Suppressor macrophage treated with lipopolysaccharide for 4 hours (primary cell): ENCODE measurements at places on chromosomes 12 and 14.

DNA sequence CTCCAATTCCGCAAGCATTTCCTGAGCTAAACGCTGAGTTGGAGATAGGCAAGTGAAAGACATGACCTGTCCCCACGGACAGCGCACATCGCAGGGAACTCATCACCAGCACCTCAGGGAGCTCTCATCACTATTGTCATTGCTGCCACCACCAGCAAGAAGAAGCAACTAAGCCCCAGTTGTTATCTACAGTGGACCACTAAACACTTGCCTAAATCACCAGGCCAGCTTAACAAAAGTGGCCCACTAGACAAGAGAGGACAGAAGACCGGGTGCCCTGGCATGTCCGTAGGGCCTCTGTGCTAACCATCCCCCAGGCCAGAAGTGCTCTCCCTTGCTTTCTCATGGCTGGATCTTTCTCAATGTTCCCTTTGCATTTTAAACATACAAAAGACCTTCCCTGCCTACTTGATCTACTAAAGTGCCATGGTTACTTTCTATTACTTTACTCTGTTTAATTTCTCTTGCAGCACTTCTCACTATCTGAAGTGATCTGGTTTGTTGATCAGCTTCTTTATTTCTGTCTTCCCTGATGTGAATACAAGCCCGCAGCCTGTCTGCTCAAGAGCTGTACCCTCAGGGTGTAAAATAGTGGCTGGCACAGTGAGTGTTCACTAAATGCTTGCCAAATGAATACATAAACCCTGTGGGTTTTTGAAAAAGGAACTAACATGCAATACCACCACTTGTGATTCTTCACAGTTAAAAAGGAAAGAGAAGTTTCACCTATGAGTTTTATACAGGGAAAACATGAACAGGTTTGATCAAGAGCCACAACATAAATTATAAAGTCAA is 60.9 kb upstream of the RFLNA start:
- DNase-seq = peak; percentile 27

GRCh38 chr12:55698965-55699364 is 8.7 kb downstream of the ITGA7 start:
- no peak for DNase-seq

GRCh38 chr12:46217541-46218321 is 51.1 kb downstream of the SLC38A1 start:
- peak; percentile 85 for DNase-seq

- DNase-seq = no peak
These were observed 256.9 kb downstream of the SYT1 start for GRCh38 chr12:79121486-79121885.

DNA sequence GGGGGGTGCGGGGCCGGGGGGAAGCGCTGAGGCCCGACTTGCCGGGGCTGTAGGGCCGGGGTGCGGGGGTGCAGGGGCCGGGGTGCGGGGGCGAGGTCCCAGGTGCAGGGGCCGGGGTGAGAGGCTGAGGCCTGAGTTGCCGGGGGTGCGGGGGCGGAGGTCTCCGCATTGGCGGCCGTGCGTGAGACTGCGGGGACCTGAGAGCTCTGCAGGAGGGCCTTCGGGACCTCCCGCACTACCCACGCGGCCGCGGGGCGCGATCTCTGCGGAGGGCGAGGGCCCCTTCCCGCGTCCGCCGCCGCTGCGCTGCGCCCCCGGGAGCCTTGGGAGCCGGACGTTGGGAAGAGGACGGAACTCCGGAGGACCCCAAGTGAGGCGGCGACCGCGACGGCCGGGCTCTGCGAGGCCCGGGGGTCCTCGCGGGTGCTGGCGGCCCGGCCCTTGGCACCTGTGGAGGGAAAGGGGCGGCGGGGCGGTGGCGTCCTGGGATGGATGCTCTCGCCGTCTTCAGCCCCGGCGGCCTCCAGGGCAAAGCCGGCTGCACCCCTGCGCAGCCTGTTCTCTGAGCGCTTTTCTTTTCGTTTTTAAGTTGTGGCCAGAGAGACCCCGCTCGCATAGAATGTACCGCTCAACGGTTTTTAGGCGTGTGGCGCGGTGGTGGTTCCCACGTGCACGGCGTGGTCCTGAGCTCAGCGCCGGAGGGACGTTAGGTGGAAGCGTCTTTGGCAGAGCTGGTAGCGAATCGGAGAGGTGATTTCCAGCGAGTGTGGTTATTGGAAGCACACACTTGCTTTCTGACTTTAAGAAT is 1.3 kb downstream of the PIWIL1 start:
- no peak for DNase-seq

DNA sequence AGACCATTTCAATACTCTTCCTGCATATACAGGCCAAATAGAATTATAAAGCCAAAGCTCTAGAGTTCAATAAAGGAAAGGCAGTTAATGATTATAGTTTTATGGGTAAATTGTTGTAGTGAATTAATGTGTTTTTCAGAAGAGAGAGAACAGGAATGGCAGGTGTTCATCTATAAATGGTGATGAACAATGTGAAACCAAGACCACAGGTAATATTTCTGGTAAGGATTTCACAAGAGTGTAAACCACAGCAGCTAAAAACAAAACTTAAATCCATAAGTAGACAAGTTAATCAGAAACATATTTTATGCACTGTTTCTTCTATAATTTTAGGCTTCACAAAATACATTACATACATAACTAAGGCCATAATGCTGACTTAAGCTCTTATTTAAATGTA is 204.4 kb downstream of the SYT1 start:
- DNase-seq = no peak

- no peak for DNase-seq
These were observed 77.5 kb downstream of the TTC8 start for GRCh38 chr14:88901991-88902390.

DNA sequence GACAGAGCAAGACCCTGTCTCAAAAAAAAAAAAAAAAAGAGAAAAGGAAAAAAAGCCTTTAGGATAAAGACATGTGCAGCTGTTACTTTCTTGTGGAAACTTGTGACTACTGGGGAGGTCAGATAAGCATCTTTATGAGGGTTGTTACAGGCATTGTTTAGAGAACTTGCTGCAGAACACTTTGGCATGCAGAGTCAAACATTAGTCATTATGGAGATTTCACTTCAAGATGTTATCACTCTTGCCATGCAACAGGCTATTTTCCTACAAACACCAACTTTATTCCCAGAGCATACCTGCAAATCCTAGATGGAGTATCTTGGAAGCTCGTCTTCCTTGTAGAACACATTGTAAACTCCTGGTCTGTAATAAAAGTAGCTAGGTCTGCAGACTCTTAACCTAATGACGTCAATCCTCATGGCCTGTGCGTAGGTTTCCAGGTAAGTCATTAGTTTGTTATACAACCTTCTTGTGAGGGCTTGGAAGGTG is 36.3 kb upstream of the WDR89 start:
- no peak for DNase-seq

DNA sequence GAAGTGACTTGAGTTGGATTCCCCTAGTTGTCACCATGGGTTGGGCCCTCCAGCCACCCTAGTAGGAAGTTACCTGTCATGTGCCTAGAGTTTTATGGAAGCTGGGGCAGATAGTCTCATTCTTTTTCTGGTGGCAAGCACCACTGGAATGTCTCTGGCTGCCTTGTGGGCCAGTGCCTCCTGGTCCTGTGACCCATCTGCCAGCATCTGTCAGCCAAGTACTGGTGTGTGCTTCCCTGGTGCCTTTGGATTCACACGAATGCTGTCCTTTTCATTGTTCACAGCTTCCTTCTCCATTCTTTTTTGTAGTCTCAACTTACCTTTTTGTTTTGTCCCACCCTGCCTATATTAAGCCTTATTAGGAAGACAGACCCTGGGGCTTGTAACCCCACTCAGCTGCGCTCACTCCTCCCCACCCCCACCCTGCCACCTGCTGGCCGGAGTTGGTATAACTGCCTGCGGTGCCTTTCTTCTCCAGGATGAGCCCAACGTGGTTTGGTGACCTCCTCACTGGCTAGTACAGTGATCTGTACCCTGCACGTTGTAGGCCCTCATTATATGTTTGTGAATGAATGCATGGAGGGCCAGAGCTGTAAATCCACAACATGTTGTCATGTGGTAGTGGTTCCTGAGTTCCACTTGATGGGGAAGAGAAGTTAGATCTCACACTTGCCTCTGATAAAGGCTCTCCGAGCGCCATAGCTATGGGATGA is 125.7 kb downstream of the TSPAN9 start:
- peak; percentile 66 for DNase-seq

GRCh38 chr12:95646781-95647190 is 95.5 kb upstream of the USP44 start:
- no peak for DNase-seq

DNA sequence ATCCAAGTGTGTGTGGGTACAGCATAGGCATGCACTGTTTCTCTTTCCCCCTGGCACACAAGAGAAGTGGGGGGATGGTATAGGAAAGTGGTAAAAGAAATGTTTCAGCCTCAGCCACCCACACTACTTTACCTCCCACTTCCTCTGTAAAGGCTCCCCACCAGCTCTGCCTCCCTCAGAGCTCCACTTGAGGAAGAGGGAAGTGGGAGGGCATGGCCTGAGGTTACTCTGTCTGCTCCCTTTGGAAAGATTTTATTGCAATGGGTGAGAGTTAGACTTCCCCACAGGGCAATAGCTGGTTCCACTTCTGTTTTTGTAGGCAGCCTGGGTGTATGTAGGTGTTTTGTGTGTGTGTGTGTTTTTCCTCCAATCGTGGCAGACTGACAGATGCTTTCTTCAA is 145.3 kb downstream of the SSPN start:
- peak; percentile 91 for DNase-seq

DNA sequence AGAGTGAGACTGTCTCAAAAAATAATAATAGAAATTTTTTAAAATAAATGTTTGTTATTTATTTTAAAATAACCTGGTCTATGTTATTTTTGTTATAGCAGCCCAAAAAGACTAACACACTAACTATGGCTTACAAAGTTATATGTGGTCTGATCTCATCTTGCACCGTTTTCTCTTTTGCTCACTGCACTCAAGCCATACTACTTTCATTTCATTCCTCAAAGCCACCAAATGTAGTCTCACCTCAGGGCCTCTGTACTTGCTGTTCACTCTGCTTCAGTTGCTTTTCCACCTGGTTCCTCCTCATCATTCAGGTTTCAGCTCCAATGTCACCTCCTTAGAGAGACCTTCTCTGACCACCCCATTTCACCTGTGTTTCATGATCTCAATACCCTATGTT is 55.2 kb upstream of the MDM1 start:
- no peak for DNase-seq

GRCh38 chr14:36162267-36162666 is 14.3 kb downstream of the PTCSC3 start:
- no peak for DNase-seq

DNA sequence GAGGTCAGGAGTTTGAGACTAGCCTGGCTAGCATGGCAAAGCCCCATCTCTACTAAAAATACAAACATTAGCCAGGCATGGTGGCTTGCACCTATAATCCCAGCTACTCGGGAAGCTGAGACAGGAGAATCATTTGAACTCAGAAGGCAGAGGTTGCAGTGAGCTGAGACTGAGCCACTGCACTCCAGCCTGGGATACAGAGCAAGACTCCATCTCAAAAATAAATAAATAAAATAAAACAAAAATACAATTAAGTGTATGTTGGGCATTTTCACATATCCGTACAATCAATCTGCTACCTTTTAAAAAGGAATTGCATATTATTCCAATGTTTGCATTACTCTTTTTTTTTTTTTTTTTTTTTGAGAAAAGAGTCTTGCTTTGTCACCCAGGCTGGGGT is 47.7 kb upstream of the HECTD1 start:
- DNase-seq = no peak

DNA sequence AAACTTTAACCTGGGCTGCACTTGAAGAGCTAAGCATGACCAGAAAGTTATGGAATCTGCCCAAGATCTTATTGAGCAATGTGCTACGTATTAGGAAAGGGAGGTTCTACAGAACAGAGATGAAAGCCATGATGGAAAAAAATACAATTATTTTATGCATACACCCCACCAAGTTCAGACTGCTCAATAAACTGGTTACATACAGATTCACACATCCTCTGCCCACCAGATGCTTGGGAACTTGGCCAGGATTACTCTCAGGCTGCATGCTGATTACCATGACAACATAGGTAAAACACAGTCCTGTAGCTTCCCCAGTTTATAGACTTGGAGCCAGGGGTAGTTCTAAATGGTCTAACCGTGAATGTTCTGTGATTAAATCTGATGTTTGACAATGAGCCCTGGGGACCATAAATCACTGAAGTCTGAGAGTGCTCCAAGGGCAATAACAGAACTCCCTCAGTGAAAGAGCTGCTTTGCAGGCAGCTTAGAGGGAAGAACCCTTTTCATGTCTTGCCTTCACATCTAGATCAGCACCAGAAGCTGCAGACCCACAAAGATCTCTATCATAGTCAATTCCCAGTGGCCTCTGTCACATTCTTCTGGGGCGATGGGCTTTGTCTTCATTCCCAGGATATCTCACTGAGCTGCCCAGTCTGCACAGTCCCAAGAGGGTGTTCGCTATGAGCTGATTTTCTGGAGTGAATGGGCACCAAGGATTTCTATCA is 232.2 kb downstream of the EMP1 start:
- DNase-seq = no peak

- no peak for DNase-seq
These were observed 181.0 kb upstream of the RGS6 start for GRCh38 chr14:71751264-71751663.

DNA sequence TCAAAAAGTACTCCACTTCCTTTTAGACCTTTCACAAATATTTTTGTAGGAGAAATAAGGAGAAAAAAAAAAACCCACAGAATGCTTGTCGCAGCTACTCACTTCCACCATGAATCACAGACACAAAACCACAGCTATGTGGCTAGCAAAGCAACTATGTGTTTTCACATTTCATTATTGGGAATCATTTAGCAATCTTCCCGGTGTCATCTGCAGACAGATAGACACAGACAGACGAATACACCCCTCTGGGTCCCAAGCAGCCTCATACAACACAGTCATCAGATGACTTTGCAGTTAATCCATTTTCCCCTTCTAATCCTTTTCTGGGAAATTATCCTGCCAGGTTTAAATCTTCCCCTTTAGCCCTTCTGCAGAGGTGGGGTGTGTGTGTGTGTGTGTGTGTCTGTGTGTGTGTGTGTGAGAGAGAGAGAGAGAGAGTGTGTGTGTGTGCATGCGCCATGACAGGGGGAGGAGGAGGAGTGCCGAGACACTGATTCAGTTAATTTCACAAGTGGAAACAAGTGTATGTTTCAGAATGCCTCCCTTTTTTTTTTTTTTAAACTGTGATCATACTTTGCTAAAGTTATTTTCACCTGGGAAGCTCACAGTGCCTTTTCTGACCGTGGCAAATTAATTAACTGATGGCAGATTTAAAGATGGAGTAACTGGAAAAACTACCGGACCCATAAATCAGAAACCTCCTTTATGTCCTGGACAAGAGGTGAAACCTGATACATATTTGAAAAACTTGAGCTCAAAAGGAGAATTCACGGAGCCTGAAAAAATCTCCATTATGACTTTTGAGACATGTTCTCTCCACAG is 39.9 kb downstream of the LTBP2 start:
- DNase-seq = peak; percentile 94

GRCh38 chr14:98189511-98189910 is 1082.5 kb downstream of the BCL11B start:
- DNase-seq = no peak

- DNase-seq = no peak
These were observed 266.2 kb upstream of the PELI2 start for GRCh38 chr14:55851961-55852360.
